Activated CD8-positive, alpha-beta T cell treated with anti-CD3 and anti-CD28 coated beads for 36 hours (primary cell): ENCODE measurements at places on chromosomes 4 and X.
A peak's percentile ranks its signal among the peaks of the same experiment; 100 is the strongest.

DNA sequence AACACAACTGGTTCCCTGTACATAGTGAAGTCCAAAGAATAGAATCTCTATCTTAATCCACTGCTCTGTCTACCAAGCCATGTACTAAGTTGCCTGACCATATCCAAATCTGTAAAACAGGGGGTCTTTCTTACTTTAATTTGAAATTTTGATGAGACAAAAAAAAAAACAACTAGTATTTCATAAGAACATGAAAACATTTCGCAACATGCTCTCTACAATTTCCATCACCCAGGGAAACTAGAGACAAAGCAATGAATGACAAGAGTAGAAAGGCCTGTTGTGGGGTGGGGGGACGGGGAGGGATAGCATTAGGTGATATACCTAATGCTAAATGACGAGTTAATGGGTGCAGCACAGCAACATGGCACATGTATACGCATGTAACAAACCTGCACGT, 279.9 kb downstream of the PPP3CA start:
- DNase-seq = no peak

GRCh38 chr4:158850371-158850770, 81.5 kb downstream of the FNIP2 start:
- DNase-seq = no peak

GRCh38 chr4:186606591-186606992, 51.2 kb upstream of the MTNR1A start:
- DNase-seq = no peak

GRCh38 chr4:113866611-113867010, 105.1 kb upstream of the CAMK2D start:
- no peak for DNase-seq

- DNase-seq = no peak
Measured at GRCh38 chr4:19739101-19739651, 512.5 kb upstream of the SLIT2 start.

DNA sequence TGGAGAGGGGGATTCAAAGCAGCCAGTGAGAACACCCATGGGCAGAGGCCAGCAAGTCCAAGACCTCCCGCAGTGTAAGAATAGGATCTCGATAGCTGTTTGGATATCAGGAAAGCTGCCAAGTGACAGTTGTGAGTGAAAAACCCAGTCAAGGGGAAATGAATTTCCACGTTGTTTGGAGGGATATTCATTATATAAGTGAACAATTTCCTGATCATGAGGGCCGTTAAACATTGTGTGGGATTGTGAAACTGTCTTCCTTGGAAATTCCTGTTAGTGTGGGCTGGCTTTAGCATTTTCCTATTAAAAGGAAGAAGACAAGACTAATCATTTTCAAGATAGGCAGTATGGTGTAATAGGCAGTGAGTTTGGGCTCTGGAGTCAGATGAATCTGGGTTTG, 15.0 kb downstream of the CLDN2 start:
- no peak for DNase-seq

DNA sequence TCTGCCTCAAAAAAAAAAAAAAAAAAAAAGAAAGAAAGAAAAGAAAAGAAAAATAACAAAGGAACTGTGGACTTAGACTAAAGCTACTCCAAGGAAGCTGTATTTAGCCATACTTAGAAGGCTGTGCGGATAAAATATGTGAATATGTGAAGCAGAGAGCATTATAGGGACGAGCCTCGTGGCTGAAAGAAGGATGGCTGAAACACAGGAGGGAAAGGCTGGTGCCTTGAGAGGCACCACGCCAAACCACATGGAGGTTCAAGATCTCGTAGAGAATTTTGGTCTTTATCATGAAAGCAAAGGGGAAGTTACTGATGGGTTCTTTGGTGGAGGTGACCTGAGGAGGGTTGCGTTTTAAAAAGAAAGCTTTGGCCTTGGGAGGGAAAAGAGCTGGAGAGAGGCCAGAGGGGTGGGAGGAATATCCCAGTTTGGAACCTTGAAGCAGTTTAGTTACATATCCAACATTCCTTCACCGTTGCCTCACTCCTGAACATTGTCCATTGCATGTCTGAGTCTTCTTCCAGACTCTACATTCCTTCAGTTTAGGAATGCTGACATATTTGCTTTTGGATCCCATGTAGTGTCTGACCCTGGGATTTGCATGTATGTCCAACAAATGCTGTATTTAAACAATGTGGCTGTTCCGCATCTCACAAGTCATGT, 82.5 kb downstream of the CPE start:
- DNase-seq = no peak

DNA sequence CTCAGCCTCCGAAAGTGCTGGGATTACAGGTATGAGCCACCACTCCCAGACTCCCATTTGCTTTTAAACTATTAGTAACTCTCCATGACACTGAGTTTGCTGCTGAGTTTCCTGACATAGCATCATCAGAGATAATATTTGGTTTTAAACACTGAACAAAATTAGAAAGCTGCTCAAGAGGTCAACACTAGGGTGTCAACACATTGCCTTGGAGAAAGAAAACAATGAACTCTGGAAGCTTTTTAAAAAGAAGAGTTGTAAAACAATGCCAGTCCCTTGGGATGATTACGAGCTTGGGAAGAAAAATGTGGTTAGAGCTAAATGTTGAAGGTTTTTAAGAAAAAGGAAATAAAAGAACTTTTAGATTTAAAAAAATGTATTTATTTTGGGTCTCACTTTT, 264.8 kb downstream of the CAMK2D start:
- no peak for DNase-seq

DNA sequence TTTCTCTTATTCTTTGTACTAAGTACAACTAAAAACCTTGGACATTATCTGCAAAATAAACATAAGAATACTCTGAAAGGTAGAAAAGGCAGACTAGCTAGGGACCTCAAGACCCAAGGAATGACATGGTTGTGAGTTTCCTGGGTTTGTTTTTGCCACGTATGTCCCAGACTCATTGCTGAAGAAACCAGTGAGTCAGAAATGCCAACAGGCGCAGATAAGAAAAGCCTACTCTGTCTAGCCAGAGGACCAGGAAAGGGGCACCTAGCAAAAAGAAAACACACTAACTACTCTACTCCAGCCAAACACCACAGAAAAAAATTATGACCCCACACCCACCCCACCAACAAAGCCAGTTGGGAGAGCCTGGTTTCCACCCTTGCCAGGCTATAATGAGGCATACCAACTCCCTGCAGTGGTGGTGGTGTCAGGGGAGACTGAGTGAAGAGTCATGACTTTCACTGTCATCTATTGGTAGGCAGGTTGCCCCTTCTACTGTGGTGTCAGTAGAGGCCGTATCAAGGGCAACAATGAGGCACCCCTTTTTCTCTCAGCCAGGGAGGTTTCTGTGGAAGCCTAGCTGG, 10.9 kb downstream of the MTMR1 start:
- peak; percentile 41 for DNase-seq

GRCh38 chr4:171857302-171858012, 44.3 kb downstream of the GALNTL6 start:
- DNase-seq = no peak

- DNase-seq = no peak
Measured at GRCh38 chr4:80053140-80053910, 19.7 kb downstream of the ANTXR2 start.

- peak; percentile 71 for DNase-seq
Measured at GRCh38 chrX:118975831-118976598, 1.6 kb downstream of the LONRF3 start.

- DNase-seq = no peak
Measured at GRCh38 chr4:38145741-38146140, 185.5 kb downstream of the PTTG2 start.

DNA sequence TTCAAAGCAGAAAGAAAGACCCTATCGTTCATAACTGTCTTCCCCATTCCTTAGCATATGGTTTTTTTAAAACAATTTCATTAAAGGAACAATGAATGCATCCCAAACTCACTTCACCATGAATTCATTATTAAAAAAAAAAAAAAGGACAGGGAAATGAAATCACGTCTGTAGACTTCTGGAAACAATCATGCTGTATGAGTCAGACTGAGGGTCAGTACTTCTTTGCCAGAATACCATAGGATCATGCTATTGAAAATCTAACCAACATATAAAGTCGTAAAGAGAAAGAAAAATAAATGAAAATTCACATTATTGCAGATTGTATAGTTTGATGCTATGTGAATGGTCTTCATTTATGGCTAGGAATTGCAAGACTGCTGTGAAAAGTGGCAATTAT, 144.4 kb downstream of the PCDH18 start:
- no peak for DNase-seq

GRCh38 chr4:99144070-99144469, at the start of gene ADH4:
Gene ADH4, minus strand, starts transcription at chr4:99144297. Its CDS starts 75 bp downstream, at chr4:99144222.
- no peak for DNase-seq

- no peak for DNase-seq
Measured at GRCh38 chrX:15343075-15343476, 7.8 kb upstream of the PIGA start.

DNA sequence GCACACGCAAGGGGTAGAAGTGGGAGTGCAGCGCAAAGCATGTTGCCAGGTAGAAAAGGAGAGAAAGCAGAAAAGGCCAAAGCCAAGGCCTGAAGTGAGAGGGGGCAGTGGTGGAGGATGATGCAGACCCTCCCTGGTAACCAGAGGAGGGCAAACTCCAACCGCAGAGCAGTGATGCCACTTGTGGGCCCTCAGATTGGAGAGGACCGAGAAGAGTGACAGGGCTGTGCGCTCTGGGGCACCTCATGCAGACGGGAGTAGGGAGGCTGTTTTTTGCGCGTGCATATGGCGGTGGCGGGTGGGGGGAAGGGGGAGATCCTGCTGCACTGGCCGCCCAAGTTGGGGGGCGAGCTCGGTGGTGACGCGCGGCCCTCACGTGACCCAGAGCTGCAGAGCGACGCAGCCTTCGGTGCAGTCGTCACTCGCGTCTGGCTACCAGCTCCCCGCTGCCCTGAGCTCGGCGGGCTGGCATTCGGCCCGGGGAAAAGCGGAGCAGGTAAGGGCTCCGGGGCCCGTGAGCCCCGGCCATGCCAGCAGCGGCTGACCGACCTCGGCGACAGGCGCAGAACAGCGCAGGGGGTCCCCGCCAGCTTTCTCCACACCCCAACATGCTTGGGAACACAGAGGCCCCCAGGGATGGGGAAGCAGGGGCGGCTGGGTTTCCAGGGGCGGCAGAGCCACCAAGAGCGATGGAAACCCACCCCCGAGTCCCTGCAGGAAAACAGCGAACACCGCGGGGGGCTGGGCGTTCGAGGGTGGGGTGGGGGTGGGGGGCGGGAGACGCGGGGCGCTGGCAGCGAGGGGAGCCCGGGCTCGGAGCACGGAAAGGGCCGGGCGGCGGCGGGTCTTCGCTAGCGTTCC, at the start of gene BEX3:
Gene BEX3 (plus strand): TSS at position 421 of the 861 bp plus-strand sequence. CDS start 984 bp downstream, outside the sequence.
- DNase-seq = peak; percentile 50

DNA sequence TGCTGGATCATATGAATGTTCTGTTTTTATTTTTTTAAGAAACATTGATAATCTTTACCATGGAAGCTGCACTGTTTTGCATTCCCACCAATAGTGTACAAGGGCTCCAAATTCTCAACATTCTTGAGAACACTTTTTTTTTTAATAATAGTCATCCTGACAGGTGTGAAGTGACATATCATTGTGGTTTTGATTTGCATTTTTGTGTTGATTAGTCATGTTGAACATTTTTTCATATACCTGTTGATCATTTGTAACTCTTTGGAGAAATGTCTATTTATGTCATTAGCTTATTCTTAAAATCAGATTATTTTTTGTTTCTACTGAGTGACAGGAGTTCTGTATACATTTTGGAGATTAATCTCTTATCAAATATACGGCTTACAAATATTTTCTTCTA, 408.5 kb downstream of the GLUD2 start:
- no peak for DNase-seq

- no peak for DNase-seq
Measured at GRCh38 chrX:18394477-18394876, 30.9 kb upstream of the CDKL5 start.

- no peak for DNase-seq
Measured at GRCh38 chr4:22492987-22493386, 22.9 kb downstream of the ADGRA3 start.

DNA sequence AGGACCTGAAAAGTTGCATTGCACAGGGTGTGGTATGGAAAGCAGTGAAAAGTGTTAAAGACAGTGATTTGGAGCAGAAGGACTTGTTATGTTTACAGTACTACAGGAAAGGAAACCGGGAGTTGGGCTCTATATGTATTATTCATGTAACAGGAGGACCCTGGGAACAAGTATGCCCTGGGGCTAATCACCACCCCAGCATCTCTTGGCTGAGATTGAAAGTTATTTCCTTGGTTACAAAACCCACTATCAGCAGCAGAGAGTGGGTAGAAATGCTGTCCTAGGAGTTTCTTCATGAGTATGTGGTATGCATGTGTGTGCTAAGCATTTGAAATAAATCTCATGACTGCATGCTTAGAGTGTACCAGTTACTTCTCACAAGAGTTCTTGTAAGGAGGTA, 46.9 kb downstream of the STK32B start:
- no peak for DNase-seq

- no peak for DNase-seq
Measured at GRCh38 chr4:163072222-163072621, 94.5 kb downstream of the NAF1 start.

DNA sequence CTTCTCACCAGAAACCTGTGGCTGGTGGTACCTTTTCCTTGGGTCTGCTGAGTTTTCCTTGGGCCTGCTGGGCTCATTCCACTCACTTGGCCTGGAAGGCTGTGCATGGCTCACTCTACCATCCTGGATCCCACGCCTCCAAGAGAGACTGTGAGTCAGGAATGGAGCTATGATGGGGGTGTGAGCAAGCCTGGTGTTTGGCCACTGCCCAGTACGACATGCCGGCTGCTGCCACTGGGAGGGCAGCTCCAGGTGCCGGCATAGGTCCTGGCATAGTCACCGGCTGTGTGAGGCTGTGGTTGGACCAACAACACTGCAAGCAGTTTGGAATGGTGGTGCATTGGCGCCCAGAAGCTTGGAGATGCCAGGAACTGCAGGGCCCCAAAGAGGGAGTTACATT, 721.7 kb downstream of the PCDH18 start:
- no peak for DNase-seq

DNA sequence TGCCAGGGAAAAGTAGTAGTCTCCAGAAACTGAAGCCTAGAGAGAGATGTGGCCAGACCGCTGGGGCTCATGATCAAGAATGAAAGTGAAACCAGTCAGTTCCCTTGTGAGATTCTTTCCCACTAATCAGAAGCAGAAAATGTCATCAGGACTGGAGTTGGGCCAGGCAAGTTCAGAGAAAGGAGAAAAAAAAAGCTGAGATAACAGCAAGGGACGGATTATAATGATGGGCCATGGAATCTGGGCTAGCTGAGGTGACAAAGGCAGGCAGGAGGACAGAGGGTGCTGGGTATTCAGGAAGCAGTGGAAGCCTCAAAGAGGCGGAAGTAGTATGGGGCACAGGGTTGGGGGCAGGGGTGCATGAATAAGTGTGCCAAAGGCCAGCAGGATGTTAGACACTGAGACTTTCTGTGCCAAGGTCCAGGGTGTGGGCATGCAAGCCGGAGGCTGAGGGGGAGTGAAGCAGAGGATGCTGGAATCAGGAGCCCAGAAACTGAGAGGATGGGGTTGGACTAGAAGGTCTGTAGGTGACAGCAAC, 2.5 kb downstream of the CXorf38 start:
- DNase-seq = peak; percentile 62

- no peak for DNase-seq
Measured at GRCh38 chr4:69122476-69122875, 26.2 kb downstream of the UGT2B7 start.

- DNase-seq = no peak
Measured at GRCh38 chrX:10756441-10756840, 136.1 kb upstream of the MID1 start.
